ENCODE measurements at places on chromosomes 3 and 15. TPM values are rescaled to one million over a fixed set of nuclear protein-coding genes. Genes with fewer than 3 reads are reported as not detected.

GRCh38 chr3:127654374-127654773, 18.4 kb upstream of the ABTB1 start:
- peaks cover 28% of the 10 kb centered on the region for H3K4me1 ChIP-seq
- H3K27me3 ChIP-seq = no peaks in the 10 kb centered on the region
- H3K4me3 ChIP-seq = no peak overlapping the region
- no peak overlapping the region for H3K27ac ChIP-seq

GRCh38 chr15:76345880-76346668, 9.5 kb downstream of the ISL2 start:
- H3K4me1 ChIP-seq = peaks cover 39% of the 10 kb centered on the region
- no peak for DNase-seq
- no peaks in the 10 kb centered on the region for H3K36me3 ChIP-seq
- no peak overlapping the region for H3K27ac ChIP-seq

DNA sequence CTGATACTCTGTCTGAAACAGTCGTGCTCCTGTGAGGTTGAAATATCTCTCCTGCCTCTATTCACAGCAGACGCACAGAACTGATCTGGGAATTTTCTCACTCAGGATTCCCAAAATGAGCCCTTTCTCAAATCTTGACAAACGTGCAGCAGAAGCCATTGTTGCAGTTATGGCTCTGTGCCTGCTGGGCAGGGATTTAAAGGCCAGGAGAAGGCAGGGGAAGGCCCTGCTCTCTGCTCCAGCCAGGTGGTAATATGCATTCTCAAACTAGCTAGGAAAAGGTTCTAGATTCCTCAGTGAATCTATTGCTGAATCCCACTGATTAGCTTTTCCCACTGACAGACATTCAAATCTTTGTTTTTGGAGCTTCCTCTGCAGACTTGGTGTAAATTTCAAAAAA, 2.2 kb downstream of the MINAR1 start:
- DNase-seq = no peak
- H3K27me3 ChIP-seq = no peaks in the 10 kb centered on the region

DNA sequence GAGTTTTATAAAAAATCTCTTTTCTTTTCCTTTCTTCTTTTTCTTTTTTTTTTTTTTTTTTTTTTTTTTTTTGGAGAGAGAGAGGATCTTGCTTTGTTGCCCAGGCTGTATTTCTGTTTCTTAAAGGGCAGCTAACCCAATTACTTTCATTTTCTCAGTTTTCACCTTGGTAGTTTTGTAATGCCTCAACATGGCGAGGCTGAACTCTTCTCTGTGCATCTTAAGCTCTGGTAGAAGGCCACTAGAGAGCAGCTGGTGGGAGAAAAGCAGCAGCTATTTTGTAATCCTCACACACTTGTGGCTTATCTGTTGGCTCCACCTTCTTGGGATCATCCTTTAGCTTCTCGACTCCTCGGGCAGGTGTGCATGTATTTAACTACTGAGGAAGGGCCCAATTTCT, 152.2 kb upstream of the MEIS2 start:
- H3K27ac ChIP-seq = no peak overlapping the region
- DNase-seq = no peak
- no peaks in the 10 kb centered on the region for H3K36me3 ChIP-seq
- no peak overlapping the region for H3K4me3 ChIP-seq

- H3K4me1 ChIP-seq = no peaks in the 10 kb centered on the region
- no peak overlapping the region for H3K4me3 ChIP-seq
- no peaks in the 10 kb centered on the region for H3K27me3 ChIP-seq
- DNase-seq = no peak
- H3K36me3 ChIP-seq = no peaks in the 10 kb centered on the region
Observed at GRCh38 chr3:181998828-181999227, 287.1 kb downstream of the SOX2 start.

DNA sequence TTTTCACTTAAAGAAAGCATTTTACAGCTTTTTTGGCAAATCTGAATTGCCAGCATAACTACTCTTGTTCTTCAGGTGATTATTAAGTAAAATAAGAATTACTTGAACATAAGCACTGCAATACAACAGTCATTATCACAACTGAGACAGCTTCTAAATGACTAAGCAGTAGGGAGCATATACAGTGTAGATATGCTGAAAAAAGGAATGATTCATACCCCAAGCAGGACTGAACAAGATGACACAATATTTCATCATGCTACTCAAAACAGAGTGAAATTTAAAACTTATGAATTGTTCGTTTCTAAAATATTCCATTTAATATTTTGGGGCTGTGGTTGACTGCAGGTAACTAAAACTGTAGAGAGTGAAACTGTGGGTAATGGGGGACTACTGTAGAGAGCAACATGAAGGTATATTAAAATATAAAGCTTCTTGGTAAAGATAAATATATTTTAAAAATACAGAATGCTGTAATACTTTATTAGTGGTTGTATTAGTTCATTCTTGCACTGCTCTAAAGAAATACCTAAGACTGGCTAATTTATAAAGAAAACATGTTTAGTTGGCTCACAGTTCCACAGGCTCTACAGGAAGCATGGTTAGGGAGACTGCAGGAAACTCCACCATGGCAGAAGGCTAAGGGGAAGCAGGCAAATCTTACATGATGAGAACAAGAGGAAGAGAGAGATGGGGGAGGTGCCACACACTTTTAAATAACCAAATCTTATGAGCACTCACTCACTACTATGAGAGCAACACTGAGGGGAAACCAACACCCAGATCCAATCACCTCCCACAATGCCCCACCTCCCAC, 84.8 kb downstream of the DCLK3 start:
- no peaks in the 10 kb centered on the region for H3K4me1 ChIP-seq
- no peak overlapping the region for H3K27ac ChIP-seq
- no peaks in the 10 kb centered on the region for H3K27me3 ChIP-seq
- DNase-seq = no peak

MYRIP gene
- total RNA-seq = 1.5 TPM

GRCh38 chr15:67400890-67401289, 120.0 kb upstream of the C15orf61 start:
- H3K27ac ChIP-seq = no peak overlapping the region
- DNase-seq = no peak
- no peaks in the 10 kb centered on the region for H3K27me3 ChIP-seq
- H3K4me1 ChIP-seq = no peaks in the 10 kb centered on the region

GRCh38 chr15:80514071-80514780, 110.0 kb downstream of the ARNT2 start:
- H3K27me3 ChIP-seq = no peaks in the 10 kb centered on the region
- no peaks in the 10 kb centered on the region for H3K36me3 ChIP-seq
- no peak overlapping the region for H3K27ac ChIP-seq
- no peak overlapping the region for H3K4me3 ChIP-seq

GRCh38 chr15:64650552-64650951, 124.8 kb downstream of the RBPMS2 start:
- H3K27ac ChIP-seq = no peak overlapping the region
- DNase-seq = no peak
- no peaks in the 10 kb centered on the region for H3K27me3 ChIP-seq

DNA sequence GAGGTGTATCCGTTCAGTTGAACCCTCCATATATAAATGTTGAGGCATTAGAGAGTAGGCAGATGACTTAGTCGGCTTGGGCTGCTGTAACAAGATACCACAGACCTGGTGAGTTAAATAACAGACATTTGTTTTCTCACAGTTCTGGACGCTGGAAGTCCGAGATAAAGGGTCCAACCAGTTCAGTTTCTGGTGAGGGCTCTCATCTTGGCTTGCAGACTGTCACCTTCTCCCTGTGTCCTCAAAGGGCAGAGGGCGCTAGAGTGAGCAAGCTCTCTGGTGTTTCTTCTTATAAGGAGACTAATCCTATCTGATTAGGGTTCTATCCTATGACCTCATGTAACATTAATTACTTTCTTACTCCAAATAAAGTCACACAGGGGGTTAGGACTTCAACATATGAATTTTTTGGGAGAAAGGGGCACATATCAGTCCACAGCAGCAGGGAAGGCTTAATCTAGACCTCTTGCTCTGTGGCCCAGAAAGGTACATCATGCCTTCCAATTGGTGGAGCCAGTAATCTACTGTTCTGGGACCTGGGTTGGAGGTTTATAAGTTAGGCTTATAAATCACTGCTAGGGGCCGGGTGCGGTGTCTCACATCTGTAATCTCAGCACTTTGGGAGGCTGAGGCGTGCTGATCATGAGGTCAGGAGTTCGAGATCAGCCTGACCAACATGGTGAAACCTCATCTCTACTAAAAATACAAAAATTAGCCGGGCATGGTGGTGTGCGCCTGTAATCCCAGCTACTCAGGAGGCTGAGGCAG, 26.3 kb upstream of the SLC28A2 start:
- no peaks in the 10 kb centered on the region for H3K36me3 ChIP-seq
- no peak for DNase-seq
- no peaks in the 10 kb centered on the region for H3K27me3 ChIP-seq
- H3K4me1 ChIP-seq = no peaks in the 10 kb centered on the region

- no peak overlapping the region for H3K4me3 ChIP-seq
- no peak overlapping the region for H3K27ac ChIP-seq
- DNase-seq = no peak
Observed at GRCh38 chr3:32432711-32433530, 41.3 kb downstream of the CMTM7 start.

DNA sequence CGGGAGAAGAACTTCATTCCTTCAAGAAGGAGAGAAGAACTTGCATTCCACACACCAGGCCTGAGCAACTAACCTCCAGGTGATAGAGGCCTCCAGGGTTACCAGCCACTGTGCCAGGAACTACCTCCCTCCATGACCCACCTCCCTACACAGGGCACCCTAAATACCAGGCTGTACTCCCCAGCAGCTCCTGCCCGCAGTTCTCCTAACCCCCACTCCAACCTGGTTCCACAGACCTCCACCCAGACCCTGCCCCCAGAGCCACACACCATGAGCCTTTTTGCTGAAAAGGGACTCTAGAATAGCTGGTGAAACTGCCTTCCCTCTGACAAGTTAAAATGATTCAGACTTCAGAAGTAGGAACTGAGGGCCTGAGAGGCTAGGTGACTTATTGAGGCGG, 8.2 kb downstream of the IGDCC3 start:
- no peaks in the 10 kb centered on the region for H3K27me3 ChIP-seq
- no peaks in the 10 kb centered on the region for H3K4me1 ChIP-seq
- no peaks in the 10 kb centered on the region for H3K36me3 ChIP-seq
- no peak overlapping the region for H3K4me3 ChIP-seq
- H3K27ac ChIP-seq = no peak overlapping the region

- H3K27me3 ChIP-seq = no peaks in the 10 kb centered on the region
- H3K27ac ChIP-seq = no peak overlapping the region
- no peak overlapping the region for H3K4me3 ChIP-seq
- DNase-seq = no peak
- H3K36me3 ChIP-seq = no peaks in the 10 kb centered on the region
Observed at GRCh38 chr15:39188930-39189329, 391.9 kb upstream of the THBS1 start.

- no peak overlapping the region for H3K27ac ChIP-seq
- no peak overlapping the region for H3K4me3 ChIP-seq
- H3K36me3 ChIP-seq = no peaks in the 10 kb centered on the region
- no peak for DNase-seq
- H3K27me3 ChIP-seq = no peaks in the 10 kb centered on the region
Observed at GRCh38 chr3:7651274-7651673, 790.4 kb downstream of the GRM7 start.

DNA sequence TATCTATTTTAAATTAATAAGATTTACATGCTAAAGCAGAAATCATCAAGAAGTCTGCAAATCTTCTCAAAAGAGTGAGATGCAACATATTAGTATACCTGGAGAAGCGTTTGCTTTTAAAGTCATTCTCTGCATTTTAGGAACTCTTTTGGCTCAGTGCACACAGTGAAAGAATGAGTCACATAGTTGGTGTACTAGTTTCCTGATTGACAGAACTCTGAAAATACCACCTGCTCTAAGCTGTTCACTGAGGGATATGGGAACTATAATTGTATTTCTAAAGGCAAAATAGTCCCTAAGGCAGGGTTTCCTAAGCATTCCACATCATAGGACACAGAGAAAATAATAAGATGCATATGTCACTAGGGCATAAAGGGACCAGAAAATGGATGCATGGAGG, 838.5 kb downstream of the DIPK2A start:
- no peaks in the 10 kb centered on the region for H3K4me1 ChIP-seq
- no peak for DNase-seq
- H3K4me3 ChIP-seq = no peak overlapping the region

LYZL4 gene
- not detected for total RNA-seq

DNA sequence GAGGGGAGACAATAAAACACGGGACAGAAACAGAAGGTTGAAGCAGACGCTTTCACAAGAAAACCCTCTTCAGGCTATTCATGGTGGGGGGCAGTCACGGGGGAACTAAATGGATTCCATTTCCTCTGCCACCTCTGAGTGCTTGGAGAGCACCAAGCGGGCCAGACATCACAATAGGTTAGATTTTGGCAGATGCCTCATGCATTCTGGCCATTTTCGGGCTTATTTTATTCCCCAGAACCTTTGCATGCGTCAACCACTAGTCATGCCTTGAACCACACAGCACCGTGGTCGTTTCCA, 82.2 kb downstream of the RORA start:
- no peak overlapping the region for H3K27ac ChIP-seq
- no peaks in the 10 kb centered on the region for H3K36me3 ChIP-seq
- H3K27me3 ChIP-seq = no peaks in the 10 kb centered on the region
- no peak for DNase-seq
